ENCODE measurements at places on chromosomes 5 and 9.

DNA sequence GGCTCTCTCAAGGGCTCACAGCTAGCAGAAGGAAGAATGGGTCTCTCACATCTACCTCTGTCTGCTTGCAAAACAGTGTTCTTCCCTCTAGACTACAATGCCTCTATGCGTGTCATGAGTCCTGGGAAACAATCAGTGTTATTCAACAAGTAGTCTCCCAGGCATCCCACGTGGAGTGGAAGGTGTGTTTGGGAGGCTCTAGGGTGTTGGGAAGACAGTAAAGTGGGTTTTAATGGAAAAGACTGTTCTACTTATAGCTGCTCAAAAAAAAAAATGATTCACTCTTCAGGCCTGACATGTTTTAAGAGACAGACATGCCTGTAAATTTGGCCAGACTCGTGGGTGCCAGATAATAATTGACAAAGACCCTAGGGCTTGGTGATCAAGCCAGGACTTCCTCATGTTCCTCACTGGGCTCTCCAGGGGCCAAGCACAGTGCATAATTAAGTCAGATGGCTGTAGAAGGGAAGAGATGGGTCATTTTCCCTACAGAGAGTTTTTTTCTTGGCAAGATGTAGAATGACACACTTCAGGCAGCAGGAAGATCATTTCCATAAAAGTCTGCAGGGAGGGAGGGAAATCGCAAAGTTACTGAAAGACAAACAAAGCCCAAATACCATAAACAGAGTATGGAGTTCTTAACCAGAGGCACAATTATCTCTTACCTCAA, 246.4 kb downstream of the ACTL7B start:
- peak; percentile 24 for DNase-seq

- DNase-seq: peak; percentile 85
Observed at GRCh38 chr5:136133222-136133921, 727 bp downstream of the SMAD5 start.

DNA sequence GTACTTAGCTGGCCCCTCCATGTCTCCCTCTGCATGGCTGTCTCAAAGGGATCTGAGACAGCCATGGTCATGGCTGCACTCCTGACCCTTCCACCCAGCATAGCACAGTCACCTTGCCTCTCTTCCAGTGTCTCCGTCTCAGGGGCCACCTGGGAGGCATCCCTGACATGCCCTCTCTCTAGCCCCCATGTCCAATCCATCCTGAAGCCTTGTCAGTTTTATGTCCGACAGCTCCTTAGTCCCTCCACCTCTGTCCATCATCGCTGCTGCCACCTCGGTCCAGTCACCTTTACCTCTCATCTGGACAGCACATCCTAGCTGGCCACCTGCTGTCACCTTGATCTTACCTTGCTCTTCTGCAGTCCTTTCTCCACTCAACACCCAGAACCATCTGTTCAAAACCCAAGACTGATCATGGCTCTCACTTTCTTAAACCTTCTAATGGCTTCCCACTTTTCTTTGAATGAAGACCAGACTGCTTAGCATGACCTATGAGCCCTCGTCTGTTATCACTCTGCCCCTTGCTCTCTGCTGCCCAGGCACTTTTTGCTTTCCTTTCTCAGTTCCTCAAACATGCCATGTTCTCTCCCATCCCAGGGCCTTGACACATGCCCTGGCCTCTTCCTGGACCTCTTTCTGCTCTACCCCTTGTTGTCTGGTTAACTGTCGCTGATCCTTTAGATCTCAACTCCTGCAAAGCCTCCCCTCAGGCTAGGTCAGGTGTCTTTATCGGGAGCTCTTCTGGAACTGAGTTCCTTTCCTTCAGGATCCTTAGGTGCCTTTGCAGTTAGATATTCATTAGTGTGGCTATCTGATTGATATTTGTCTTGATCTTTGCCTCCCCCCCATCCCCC, 181.8 kb upstream of the PITX1 start:
- no peak for DNase-seq

DNA sequence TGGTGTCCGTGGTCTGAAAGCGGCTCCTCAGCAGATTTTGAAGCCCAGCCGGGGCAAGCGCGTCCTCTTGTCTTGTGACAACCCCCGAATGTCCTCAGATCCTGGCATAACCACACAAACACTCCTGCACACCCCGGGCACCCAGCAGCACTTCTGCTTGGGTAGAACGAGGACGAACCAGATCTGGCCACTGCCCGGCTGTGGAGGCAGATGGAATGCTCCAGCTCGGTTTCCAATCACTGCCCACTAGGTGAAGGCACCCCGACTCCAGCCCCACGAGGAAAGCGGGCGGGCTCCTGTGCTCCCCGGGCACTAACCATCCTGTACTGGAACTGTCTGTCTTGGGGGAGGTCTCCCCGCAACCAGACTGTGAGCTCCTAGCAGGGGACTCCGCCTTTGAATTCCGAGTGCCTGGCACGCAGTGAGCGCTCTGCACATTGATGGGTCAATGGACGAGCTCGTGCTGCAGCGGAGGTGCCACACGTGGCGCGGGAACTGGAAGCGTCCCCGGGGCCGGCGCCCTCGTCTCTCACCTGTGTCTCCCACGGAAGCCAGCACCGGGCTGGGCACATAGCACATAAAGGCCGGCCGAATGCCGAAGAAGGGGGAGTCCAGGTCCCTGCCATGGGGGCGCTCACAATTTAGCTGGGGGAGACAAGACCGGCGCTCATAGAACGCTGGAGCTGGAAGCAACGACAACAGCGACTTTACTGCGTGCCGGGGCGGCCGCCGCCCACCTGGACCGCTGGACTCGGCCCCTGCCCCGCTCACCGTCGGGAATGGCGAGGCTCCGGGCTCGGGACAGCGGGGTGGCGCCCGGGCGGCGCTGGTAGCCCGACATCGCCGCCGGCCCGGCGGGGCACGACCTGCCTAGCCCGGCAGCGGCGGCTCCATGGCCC, 608 bp downstream of the ENTR1 start:
- peak; percentile 61 for DNase-seq

DNA sequence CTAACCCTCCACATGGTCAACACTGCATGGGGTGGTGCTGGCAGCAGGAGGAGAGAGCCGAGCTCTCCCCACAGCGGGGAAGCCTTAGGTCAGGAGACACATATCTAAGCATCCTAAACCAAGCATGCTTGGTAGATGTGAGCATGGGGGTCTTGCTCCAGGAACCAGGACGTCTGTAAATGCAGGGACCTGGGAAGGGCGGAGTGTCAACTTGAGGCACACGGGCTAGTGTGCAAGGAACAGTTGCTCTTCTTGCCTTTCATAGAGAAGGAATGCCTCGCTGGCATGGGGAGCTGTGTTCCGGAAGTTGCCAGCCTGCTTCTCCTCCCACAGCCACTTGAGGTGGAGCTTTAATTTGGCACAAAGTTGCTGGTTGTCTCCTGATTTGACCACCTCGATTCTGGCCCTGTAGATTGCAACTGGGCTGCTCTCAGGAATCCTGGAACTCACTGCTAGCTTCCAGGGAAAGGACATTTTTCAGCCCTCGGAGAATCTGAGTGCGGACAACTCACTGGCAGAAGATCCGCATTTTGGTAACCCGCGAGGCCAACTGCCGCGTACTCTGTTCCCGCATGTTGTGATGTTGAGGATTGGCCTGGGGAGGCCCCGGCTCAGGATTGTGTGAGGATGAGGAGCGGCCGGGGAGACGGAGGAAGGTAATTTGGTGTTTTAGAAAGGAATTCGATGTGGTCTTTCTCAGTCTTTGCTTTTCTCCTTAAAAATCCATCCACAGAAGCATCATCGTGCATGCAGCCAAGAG, 370.3 kb upstream of the IRX1 start:
- DNase-seq: no peak

DNA sequence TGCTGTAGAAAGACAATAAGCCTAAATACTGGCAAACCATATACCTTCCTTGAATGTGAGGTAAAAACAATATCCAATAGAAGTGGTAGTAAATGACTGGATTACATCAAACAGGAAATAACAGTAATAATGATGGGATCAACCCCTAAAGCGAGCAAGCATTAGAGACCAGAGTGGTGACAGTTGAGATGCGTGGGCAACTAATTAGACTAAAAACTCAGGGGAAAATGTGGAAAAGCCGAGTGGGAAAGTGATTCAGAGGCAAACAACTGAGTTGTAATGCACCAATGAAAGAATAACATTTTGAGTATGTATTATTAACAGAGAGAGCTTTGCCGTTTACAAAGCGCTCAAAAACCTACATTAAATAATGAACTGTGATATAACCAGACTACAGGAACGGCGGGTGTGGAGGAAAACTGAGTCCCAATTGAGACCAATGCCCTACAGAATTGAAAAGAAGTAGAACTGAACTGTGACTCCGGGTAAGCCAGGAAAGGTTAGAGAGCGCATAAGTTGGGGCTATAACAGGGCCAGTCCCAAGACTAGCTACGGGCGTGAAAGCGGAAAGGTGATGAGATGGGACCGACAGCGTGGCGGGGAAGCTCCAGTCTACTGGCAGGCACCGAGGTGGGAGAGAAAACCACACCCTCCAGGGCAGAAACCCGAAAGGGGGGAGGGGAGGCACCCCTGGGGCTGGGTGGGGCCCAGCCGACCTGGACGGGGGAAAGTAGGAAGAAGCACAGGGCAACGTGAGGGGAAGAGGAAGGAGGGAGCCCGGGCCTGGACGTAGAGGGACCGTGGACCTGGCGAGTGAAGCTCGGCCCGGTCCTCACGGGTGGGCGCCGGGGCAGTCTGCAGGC, 592 bp downstream of the UBAP2 start:
- DNase-seq: peak; percentile 57

DNA sequence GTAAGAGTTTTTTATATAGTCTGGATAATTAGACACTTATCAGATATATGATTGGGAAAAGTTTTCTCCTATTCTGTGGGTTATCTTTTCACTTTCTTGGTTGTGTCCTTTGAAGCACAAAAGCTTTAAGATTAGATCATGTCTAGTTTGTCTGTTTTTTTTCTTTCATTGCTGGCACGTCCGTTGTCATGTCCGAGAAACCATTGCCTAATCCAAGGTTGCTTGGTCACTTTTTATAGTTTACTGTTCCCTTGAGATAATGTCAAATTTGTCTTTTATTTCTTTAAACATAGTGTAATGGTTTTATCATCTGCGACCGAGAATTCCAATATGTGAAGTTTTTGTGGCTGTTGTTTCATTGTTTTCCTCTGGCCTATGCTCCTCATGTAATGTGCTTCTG, 28.8 kb downstream of the GARNL3 start:
- no peak for DNase-seq

DNA sequence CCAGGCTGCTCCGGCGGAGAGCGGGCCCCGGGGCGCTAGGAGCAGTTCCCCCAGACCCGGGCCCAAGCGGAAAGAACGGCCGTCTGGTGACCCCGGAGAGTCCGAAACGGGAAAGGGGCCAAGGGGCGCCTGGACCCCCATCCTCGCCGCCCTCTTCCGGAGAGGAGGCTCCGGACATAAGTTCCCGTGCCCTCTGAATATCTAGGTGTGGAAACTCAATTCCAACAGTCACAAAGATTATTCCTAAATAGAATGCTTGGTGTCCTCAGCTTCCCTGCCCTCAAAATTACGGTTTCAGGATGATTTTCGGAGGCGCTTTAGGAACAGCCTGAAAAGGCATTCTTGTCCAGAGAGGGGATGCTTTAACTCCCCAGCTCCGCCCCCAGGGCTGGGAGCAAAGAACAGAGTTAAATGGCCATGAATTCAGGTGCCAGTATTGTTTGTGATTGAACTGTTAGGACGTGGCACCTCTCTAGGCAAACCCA, 681 bp upstream of the LHFPL2 start:
- no peak for DNase-seq

- DNase-seq: peak; percentile 38
Observed at GRCh38 chr5:157484768-157485167, 24.8 kb downstream of the NIPAL4 start.

- DNase-seq: no peak
Observed at GRCh38 chr5:154708846-154709245, 46.3 kb upstream of the LARP1 start.

DNA sequence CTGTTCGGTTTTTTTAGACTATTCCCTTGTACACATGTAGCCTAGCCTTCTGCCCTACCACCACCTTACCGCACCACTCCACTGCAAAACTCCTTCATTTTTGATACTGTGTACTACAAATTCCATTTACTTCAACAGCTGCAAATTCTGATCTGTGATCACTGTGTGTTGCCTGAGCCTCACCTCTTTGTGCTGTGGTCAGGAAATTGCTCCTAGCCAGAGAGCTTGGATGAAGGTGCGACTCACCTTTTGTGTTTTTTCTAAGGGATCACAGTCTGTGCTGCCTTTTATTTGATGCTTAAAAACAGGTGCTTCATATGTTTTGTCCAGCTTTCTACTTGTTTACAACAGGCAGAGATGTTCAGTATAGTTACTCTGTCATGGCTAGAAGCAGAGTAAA, 31.5 kb downstream of the CSNK1G3 start:
- DNase-seq: no peak

DNA sequence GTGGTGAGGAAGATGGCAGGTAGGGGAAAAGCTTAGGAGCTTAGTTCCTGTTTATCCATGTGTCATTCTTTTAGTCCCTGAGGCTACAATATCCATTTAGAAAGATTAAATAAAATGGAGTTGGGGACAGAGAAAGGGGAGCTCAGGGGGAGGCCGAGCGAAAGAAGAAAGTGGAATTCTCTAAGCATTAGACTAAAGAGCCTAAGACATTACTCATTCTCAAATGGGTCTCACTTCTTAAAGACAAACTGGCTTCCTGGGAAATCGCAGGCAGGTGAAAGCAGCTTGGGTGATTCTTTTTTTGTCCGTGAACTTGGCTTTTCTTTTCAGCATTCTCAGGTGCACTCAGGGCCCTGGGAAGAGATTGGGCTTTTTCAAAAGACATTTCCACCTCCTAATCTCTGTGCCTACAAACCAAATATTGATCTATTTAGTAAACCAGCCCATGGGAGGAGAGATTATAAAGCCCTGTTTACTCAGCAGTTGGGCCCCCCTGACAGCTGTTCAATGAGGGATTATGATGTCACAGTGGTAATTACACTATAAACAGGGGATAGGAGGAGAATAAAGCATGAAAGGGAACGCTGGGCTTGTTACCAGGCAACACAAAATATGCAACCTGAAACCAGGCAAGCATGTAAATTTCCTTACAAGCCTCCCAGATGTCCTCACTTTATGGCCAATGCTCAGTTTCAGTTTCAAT, 584.0 kb downstream of the ACTL7B start:
- peak; percentile 94 for DNase-seq

- DNase-seq: no peak
Observed at GRCh38 chr5:144395704-144396103, 225.0 kb downstream of the KCTD16 start.

GRCh38 chr9:121331992-121332685, 37.9 kb downstream of the STOM start:
- DNase-seq: peak; percentile 76

GRCh38 chr5:2887481-2888348, 136.2 kb upstream of the IRX2 start:
- no peak for DNase-seq

DNA sequence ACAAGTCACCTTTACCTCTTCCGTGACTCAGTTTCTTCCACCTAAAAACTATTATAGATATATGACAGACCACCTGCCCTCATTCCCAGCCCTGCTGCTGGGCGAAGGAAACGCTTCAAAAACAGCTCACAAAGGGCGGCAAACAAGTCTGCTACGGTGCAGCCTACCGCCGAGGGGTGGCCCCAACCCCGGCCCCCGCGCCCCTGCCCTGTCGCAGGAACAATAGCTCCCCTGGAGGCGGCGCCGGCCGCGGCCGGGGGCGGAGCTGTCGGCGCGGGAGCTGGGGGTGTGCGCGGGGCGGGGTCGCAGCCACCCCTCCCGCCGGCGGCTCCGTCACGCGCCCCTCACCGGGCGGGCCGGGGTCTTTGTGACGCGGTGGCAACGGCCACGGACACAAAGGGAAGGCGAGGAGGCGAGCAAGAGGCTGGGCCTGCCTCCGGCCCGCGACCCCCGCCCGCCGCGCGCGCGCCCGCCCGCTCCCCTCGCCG, at the start of gene TMEFF1:
Gene TMEFF1 (plus strand): TSS at position 362 of the 488 bp plus-strand sequence. CDS start 396 bp downstream, outside the sequence.
- peak; percentile 78 for DNase-seq

GRCh38 chr5:170945275-170945674, 83.5 kb downstream of the RANBP17 start:
- no peak for DNase-seq

- DNase-seq: no peak
Observed at GRCh38 chr5:11596185-11596584, 308.1 kb downstream of the CTNND2 start.
